GM04503 (cell line): ENCODE measurements at places on chromosomes 3 and 15.

DNA sequence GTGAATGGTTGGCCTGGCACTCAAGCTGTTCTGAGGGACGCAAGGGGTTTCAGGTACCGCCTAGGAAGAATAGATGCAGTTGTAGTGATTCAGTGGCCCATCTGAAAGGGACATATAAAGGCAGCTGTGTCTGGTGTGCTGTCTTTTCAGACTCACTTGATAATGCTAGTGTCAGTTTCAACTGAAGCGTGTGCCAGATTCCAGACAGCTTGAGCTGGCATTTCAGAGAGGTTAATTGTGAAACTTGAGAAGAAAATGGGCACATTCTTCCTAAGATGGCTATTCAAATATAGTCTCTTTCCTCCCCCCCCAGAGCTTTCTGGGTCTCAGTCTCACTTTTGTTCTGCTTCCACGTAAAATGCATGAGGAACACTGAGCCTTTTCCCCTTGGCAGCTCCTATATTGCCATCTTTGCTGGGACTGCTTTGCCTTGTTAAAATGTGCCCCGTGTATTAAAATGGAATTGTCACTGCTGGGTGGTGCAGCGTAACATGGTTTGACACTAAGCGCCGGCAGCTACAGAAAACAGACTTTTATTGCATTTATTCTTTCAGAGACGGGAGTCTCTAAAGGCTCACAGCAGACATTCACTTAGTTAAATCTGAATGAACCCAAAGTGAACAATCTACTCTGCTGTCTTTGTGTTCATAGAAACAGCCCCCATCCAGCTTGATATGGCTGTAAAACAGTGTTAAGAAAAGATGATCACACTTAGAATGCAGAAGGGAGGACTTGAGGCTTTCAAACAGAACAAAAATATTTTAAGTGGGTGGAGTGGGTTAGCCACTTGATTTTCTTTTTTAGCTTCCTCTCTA, 478.7 kb downstream of the RBMS3 start:
- peak; percentile 31 for DNase-seq

- DNase-seq = no peak
These were observed 37.6 kb upstream of the EPHA6 start for GRCh38 chr3:96776818-96777217.

GRCh38 chr15:33031324-33031821, 163.1 kb downstream of the FMN1 start:
- no peak for DNase-seq

DNA sequence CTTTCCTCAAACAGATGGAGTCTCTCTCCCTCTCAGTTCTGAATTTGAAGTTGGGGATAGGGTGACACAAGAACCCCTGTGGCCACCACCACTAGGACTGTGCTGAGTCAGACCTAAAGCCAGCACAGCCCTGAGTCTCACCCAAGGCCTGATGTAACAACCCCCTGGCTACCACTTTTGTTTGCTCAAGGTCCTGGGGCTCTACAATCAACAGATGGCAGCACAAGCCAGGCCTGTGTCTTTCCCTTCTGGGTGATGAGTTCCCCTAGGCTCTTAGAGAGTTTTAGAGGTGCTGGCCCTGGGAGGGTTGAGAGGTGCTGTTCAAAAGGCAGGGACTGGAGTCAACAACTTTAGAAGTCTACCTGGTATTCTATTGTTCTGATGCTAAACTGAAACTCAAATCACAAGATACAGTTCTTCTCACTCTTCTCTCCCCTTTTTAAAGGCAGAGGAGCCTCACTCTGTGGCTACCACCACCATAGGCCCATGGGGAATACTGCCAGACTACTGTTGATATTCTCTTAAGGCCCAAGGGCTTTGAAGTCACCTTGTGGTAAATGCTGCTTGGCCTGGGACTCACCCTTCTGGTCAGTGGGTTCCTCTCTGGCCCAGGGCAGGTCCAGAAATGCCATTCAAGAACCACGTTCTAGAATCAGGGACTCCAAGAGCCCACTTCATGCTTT, 6.5 kb downstream of the OR5K4 start:
- DNase-seq = no peak

DNA sequence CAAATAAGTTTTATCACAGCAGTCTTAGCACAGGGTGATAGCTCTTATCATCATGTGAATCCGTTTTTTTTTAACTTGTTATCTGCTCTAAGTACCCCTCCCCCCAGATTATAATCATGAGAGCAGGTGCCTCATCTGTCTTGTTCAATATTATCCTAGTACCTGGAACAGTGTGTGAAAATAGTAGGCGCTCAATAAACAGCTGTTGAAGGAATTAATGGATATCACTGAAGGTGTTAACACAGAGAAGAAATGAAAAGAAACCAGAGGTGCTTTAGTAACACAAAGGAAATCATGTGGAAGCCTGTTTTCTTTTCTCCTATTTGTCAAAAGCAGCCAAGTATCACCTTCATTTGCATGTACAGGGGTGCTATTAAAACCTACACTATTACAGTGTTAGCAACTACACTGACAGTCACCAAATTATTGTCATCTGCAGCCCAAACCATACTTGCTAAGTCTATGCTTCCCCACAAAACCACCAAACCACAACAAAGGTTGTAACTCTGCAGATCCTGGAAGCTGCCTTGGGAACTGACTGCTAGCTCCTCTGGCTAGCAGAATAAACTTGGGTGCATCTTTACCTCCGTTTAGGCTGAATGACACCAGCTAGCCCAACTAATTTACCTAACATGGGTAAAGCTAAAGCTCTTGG, 2.9 kb downstream of the XPC start:
- no peak for DNase-seq

GRCh38 chr15:68609629-68610028, 30.8 kb downstream of the CORO2B start:
- DNase-seq = no peak

GRCh38 chr3:14210290-14210688, 31.7 kb downstream of the LSM3 start:
- DNase-seq = no peak

DNA sequence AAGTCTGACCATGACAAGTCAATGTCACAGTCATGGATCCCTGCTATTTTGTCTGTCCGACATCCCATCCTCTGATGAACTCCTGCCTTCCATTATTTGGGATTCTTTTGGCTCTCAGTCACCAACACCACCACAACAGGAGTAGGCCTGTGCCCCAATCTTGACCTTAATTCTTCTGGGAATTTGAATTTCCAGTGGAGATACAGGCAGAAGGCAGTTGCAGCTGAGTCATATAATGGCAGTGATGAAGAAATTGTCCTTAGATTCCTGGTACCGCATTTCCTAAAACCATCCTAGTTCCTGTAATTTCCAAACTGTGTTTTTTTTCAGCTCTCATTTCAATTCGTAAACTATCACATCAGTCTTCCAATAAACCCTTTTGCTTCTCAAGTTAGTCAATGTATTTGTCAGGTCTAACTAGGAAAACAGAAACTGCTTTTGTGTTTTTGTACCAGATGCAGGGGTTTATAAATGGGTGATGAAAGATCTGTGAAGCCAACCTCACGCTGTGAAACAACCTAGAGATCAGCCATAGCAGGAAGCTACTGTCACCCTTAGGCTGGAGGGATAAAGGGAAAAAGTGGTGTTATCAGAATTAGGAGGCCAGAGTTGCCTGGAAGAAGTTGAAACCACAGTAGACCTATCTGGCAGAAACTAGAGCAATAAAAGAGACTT, 126.3 kb upstream of the TMEM108 start:
- DNase-seq = peak; percentile 1

- no peak for DNase-seq
These were observed 27.8 kb downstream of the WNT7A start for GRCh38 chr3:13851997-13852637.

- no peak for DNase-seq
These were observed 51.0 kb upstream of the STT3B start for GRCh38 chr3:31481697-31482096.

- peak; percentile 100 for DNase-seq
These were observed 41.6 kb upstream of the MRPS22 start for GRCh38 chr3:139302084-139302800.

- DNase-seq = peak; percentile 76
These were observed 67.8 kb downstream of the GPR176 start for GRCh38 chr15:39852250-39852649.

- no peak for DNase-seq
These were observed 78.7 kb downstream of the PLXNA1 start for GRCh38 chr3:127061641-127062040.

GRCh38 chr15:99974246-99974645, 241.0 kb upstream of the LYSMD4 start:
- no peak for DNase-seq

DNA sequence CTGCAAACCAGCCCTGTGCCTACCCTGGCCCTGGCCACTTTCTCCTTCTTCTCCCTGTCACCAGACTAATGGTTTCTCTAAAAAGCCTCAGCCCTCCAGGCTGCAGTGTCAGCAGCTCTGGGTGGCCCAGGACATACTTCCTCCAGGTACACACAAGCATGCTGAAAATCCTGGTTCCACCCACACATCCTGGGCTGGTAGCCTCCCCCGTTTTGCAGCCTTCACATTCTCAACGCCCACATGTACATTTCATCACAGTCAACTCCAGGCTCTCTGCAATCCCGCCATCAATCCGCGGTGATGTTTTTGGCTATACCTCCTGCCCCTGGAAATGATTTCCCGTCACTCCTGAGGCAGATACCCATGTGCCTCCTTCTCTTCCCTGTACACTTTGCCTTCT, 59.4 kb downstream of the MAGEF1 start:
- DNase-seq = no peak

DNA sequence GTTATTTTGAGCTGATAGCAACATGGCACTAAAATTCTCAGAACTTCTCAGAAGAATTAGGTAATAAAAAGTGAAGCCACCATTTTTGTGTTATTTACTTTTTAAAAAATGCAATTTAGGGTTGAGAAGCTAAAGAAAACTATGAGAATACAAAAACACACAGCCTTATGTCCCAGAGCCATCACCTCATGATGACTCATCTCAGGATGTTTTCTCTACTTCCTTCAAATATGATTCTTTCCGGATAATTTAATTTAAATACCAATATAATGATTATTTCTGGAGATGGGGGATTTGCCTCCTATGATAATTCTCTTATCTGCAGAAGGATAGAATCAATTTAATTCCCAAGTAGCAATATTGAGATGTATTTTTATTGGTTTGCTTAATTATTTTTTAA, 105.6 kb upstream of the BFSP2 start:
- no peak for DNase-seq

DNA sequence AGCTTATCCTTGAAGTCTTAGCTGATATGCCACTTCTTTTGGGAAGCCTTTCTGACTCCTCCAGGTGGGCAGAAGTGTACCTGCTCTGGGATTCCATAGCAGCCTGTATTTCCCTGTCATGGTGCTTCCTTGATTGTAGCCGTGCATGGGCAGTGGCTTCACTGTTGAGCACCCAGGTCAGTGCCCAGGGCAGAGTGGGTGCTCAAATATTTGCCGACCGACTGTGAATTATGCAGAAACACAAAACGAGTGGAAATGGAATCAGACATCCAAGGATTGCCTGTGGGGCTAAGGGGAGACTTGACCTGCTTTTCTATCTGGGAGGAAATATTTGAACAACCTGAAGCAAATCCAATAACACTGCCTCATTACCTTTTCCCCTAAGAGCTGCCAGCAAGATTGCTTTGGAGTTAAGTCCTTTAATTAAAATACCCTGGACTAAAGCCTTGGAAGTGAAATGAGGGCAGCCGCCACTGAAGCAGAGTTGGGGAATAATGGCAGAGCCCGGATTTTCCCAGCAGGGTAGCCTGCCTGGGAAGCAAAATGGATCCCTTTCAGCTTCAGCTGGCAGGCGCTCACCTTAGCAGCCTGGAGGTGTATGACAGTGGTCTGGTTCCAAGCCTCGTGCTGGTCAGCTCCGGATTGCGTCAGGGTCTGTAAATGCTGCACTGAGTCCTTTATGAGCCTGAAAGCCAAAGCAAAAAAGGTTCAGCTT, 14.9 kb downstream of the ACOX2 start:
- DNase-seq = no peak

DNA sequence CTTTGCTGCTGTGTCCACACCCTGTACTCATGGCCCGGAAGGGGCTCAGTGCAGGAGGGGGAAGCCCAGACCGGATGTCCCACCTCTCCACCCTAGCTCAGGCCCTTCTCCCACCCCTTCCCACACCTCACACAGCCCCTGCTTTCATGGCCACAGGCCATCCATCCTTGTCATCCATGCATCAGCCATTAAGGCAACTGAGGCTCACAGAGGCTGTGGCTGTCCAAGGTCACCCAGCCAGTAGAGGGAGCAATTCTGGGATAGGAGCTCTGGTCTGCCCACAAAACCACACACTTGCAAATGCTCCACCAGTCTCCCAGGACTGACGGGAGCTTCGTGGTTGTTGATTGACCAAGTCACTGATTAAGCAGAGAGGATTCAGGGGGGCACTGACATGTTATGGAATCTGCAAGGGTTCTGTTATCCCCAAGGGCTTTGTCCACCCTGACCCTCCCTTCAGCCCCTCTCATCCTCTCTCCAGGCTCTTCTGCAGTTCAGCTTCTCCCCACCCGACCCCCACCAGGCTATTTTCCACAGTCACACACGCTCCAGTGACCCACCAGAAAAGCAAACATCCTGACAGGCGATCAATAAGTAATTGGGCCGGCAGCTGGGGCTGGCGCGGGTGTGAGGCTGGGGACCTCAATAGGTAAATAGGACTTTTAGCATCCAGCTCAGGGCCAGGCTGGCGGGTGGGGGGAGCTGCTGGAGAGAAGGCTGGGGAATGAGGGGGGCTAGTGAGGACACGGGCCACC, 15.1 kb downstream of the LINGO1 start:
- no peak for DNase-seq

GRCh38 chr15:25862472-25863110, 536 bp downstream of the ATP10A start:
- DNase-seq = no peak

DNA sequence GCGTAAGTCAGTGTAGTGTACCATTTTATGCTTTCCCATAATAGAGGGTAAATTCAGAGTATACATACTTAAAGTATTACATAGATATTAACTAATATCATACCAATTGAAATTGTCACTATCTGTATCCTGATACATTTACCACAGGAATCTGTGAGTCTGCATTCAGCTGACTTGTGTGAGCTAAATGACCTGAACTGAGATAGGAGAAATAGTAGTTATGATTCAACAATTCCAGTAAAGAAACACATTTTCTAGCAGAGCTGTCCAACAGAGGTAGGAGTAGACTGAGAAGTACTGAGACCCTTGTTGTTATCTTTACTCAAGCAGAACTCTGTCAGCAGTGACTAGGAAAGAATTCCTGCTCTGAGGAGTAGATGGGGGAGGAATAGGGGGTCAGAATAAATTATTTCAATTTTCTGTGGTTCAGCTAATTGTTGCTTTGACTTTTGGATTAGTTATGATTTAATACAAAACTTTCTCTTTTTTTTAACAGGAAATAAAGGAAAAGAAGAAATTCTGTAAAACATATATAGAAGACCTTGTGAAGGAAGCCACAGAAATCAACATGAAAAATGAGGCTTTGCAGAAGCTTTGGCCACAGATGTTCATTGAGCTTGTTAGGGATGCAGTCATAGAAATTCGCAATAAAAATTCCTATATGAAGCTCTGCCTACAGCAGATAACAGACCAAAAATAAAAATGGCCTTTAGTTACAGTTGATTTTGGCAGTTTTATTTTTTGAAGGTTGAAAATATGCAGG, 66.2 kb upstream of the THSD4 start:
- DNase-seq = peak; percentile 73

DNA sequence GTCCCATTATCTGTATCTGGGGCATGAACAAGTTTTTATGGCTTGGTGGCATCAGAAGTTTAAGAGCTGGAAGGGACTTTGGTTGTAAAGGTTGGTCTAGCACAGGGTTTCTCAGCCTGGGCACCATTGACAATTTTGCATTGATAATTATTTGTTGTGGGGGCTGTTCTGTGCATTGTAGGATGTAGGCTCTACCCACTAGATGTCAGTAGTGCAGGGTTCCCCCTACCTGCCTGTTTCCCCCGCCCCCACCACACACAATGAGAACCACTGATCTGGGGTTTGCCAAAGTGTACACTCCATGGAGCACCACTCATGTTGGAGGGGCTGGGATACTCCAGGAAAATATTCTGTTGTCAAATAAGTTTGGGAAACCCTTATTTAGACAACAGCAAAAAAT, 42.7 kb downstream of the PLCL2 start:
- DNase-seq = no peak
